Head of caudate nucleus (tissue), 42 donors: ENCODE measurements at places on chromosomes 7 and 10.
A peak's percentile ranks its signal among the peaks of the same experiment; 100 is the strongest.

GRCh38 chr7:27103489-27104226 is 1.2 kb upstream of the HOXA2 start:
- DNase-seq: no peak

DNA sequence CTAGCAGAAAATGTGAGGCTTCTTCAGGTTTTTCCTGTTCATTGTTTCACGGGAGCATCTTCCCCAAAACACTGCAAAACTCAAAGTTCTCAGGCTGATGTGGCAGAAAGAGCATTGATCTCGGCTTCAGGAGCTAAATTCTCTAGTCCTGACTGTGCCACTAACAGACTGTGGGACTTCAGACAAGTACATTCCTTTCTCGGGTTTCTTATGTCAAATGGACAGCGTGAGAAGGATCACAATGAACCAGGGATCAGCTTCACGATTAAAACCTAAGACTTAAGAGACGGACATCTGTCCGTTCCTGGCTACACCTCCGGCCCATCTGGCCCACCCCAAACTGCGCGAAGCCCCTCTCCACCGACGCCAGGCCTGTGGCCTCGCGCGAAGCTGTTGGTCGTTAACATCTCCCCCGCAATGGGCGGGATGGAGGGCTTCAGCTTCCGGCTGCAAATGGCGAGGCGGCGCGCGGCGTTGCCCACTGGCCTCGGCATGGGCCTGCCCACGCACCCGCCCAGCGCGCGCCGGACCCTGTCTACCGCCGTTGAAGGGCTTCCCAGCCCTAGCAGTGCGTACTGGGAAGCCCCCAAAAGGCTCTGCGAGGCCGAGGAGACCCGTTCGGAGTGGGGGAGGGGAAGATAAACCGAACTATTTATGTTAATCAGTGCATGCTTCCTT is 549 bp upstream of the DDX50 start:
- DNase-seq: peak; percentile 85

DNA sequence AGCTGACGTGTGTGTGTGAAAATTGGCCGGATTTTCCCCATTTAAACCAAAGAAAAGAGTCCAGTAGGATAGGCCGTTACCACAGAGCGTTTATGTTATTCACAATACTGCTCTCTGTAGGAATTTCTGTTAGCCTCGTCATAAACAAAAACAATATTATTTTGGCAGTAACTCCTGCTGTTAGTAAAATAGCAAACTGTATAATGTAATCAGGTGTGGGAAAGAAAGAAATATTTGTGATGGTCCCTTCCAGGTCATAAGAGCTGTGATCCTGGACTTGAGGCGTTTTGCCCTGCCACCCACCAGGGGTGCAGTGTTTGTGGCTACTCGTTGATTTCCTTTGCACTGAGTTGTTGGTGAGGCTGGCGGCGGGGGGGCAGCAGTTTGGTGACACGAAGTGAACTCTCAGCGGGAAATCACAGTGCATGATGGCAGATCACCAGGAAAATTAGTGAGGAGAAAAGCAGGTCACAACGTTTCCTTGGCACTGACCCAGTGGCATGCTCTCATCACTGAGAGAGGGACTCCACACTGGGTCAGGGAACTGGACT is 2.8 kb downstream of the EEPD1 start:
- DNase-seq: peak; percentile 50

- peak; percentile 73 for DNase-seq
Observed at GRCh38 chr7:130356876-130357611, 12.4 kb downstream of the CPA5 start.

DNA sequence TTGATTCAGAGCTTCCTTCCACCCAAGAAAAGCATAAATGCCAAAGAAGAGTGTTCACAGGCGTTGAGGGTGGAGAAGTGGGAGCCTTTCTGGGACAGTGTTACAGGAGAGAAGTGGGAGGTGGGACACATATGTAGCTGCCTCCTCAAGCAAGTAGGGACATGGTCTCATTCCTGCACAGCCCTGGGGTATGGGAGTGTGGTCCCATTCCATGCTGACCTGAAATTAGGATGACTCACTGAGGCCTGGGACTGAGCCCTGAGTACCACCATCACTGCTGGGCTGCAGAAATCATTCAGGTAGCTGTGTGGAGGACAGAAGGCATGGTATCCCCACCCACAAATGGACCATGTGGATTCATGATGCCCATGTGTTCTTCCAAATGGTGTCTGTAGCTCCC is 17.4 kb upstream of the SFTPA1 start:
- no peak for DNase-seq

- no peak for DNase-seq
Observed at GRCh38 chr7:91875851-91876250, 4.7 kb downstream of the MTERF1 start.
